ENCODE measurements at places on chromosomes 6 and 20.

DNA sequence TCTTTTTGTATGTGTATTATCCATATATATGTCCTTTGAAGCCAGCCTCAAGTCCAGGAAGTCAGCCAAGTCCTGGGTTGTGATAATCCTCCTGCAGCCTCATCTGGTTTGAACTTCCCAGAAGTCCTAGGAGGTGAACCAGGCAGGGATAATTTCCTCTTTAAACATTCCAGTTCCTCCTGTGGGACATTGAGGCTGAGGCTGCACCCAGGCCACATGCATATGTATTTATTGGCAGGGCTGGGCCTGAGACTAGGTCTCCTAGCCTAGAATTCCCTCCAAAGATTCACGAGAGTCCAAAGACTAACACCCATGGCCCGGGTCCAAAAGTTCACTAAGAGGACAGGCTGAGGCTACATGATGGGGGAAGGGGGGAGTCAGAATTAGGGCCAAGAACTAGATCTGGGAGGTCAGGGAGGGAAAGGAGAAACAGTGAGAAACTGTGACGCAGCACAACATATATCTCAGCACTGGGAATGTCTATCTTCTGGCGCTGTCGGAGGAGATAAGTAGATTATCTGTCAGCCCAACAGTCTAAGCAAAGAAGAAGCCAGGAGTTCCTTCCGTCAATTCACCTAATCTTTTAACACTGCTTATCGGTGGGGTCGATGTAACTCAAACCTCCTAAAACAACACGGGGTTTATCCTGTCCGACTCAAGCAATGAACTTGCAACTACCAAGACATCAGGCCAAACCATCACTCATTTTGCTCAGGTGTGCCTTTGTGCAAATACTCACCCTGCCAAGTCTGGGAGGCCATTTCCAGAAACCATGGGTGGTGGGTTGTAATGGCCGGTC, 43.3 kb downstream of the SNX5 start:
- DNase-seq = peak; percentile 86

- DNase-seq = no peak
Observed at GRCh38 chr6:7332090-7332745, 19.2 kb upstream of the SSR1 start.

DNA sequence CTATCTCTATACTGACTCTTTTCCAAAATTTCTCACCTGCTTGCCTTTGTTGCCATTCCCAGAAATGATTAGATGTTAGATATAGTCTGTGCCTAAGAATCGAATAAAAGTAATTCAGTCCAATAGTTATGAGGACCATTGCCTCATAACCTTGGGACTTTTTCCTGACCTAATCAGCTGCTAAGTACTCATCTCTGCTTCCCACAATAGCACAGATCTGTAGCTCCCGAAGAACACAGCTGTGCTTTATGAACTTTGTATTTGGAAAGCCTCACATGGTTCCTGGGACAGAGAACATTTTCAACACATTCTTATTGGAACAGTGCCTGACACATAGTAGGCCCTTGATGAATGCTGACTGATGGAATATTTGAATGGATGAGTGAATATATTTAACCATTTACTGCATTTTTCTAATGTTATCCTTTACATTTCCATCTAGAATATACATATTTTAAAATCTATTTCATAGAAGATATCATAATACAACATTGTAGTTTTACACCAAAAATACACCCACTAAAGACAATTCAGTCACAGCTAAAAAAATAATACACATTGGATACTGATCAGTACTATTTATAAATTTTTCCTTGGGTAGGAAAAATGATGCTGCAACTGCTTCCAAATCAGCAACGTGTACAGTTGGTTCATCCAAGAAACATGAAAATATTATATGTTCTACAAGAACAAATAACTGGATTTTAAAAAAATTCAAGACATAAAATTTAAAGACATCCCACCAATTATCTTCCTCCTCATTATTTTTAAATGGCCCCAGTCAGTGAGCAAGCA, 53.9 kb downstream of the HS3ST5 start:
- DNase-seq = no peak

- no peak for DNase-seq
Observed at GRCh38 chr6:118724211-118724610, 72.8 kb upstream of the CEP85L start.

- no peak for DNase-seq
Observed at GRCh38 chr20:45445805-45446562, 23.6 kb upstream of the WFDC2 start.

DNA sequence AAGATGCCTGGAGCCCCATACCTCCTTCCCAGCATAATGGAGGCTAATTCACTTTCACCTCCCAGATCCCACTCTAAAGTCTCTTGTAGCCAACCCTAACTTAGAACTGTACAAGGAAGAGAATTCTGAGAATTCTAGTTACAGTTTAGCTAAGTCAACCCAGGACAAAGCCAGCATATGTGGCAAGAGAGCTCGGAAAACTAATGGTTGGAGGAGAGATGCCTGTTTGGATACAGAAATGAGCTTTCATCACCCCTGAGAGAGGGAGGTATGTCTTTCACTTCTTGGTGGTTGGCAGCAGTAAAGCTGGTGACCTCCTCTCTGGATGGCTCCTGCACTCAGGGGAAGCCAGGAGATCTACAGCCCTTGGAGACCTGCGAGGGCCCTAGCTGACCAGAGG, 252.6 kb upstream of the SUPT3H start:
- no peak for DNase-seq

DNA sequence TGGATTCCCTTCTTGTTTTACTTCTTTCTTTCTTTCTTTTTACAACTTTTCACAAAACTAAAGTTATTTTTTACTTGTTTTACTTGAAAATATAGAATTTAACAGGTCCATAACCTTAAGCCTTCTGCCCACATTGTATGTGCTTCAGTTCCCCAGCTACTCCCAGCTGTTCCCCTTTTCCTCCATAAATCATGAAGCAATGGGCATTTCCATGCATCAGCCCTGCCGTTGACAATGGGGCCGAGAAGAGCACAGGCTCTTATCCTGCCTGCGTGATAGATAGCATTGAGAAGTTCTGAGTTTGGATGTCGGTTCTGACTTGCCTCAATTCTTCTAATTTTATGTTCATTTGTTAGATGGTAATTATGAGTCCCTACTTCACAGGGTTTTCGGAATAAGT, 583.8 kb downstream of the CDH26 start:
- DNase-seq = no peak

DNA sequence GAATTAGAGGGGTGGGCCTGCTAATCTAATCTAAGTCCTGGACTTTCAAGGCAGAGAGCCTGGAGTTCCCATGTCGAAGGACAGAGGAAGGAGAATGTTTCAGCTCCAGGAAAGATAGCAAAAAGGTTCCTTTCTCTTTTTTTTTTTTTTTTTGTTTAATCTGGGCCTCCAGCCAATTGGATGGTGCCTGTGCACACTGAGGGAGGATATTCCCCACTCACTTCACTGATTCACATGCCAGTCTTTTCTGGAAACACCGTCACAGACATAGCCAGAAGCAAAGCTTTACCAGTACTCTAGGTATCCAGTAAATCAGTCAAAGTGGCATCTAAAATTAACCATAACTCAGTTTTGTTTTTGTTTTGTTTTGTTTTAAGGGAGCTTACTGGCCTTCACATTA, 721.1 kb downstream of the TENT5A start:
- no peak for DNase-seq

GRCh38 chr6:123587838-123588545, 48.8 kb downstream of the TRDN start:
- DNase-seq = no peak

DNA sequence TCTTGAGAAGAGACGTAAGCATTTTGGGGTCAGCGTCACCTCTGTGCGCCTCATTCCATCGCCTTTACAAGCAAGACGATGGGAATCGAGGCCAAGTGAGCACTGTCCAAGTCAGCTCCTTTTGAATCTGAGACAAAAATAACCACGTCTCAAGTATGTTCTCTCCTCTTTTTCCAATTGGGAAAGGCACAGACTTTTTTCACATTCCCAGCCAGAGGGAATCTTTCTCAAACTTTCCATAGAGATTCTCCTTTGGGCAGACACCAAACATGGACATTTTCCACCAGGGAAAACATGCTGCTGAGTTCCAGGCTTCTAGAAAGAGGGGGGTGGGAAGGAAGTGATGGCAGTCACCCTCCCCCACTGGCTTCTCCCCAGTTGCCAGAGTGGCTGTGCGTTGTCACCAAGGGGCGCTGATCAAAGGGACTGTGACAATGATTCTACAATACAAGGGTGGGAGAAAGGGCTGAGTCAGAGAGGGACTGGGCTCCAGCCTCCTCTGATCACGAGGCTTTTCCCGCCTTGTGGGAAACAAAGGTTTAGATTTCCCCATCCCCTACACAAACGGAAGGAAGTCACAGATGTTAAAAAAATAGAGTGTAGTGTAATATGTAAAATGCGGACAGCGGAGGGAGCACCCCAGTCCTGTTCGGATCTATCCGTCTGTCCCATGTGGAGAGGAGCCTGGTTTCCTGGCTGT, 281.9 kb upstream of the RNF24 start:
- DNase-seq = no peak

DNA sequence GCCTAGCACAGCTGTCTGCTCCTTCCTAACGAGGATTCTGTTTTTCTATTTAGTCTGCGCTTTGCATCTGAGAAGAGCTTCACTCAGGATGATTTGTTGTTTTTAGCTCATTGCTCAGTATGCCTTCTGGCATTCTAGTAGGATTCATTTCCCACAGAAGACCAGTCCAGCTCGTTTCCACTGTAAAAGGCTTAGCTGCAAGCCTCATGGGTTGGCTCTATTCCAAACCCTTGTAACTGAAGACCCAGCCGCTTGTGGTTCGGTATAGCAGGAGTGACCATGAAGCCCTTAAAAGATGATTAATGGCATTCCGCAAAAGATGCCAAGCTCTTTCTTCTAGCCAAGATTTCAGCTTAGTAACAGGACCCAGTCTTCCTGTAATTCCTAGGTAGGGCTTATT, 7.2 kb downstream of the ADGRF1 start:
- DNase-seq = no peak

DNA sequence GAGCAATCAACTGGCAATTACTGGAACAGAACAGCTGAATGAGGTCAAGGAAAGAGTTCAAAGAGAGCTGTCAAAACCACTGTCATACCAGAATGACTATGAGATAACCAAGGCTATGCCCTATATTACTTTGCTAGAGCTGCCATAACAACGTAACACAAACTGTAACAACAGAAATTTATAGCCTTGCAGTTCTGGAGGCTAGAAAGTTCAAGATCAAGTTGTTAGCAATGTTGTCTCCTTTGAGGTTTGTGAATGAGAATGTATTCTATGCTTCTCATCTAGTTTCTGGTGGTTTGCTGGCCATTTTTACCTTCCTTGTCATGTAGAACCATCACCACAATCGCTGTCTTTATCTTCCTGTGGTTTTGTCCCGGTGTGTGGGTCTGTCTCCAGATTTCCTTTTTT, 1323.0 kb upstream of the GJE1 start:
- DNase-seq = no peak

DNA sequence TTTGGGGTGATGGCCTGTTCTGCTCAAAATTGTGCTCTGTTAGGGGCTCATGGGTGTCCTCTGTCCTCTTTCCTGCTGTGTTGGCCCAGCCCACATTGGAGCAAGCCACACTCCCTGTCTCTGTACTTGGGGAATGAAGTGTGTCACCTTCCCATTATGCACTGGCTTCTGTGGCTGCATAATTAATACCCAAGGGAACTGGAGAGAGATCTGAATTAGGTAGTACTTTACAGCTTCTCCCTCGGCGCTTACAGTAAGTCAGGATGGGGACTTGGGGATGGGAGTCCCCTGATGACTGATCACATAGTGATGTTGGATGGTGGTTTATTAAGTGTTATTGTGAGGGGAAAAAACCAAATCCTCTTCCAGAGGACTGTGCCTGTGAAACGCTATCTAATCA, 116.6 kb downstream of the FOXO3 start:
- DNase-seq = no peak

- DNase-seq = no peak
Observed at GRCh38 chr20:59402681-59403080, 102.3 kb downstream of the EDN3 start.

- no peak for DNase-seq
Observed at GRCh38 chr20:58623579-58624473, 27.3 kb upstream of the STX16 start.

DNA sequence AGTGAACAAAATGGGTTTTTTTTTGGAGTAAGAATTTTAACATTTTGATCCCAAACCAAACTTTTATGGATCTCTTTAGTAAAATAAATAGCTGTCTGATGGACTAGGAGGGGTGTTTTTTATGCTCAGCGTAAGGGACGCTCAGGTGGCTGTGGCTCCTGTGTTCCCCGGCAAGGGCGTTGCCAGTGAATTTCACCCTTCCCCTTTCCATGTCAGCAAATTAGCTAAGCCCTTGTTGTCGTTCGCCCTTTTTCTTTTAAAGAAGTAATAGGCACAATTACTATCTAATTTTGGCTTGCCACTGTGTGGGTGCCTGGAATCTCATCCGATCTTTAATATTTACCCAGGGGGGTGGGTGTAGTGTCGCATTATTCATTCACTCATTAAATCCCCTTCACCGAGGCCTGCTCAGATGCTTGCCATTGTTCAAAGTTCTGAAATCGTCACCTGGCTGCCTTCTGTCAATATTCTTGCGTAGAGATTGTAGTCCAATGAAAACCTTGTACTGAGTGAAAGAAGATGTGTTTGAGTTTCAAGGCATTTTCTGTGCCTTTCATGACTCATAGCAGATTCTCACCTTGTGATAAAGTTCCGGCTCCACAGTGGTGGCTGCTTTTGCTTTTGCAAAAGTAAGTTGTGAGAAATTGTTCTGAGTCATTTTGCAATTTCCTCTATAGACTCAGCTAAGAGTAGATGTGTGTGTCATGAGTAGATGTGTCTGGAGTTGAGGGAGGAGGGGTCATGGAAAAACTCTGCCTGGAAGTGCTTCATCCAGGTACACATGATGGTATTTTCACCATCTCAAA, 40.0 kb upstream of the CLDN20 start:
- no peak for DNase-seq

- no peak for DNase-seq
Observed at GRCh38 chr6:125818772-125819260, 28.1 kb downstream of the NCOA7 start.

GRCh38 chr6:41818271-41819054, 31.0 kb downstream of the TOMM6 start:
- DNase-seq = no peak

DNA sequence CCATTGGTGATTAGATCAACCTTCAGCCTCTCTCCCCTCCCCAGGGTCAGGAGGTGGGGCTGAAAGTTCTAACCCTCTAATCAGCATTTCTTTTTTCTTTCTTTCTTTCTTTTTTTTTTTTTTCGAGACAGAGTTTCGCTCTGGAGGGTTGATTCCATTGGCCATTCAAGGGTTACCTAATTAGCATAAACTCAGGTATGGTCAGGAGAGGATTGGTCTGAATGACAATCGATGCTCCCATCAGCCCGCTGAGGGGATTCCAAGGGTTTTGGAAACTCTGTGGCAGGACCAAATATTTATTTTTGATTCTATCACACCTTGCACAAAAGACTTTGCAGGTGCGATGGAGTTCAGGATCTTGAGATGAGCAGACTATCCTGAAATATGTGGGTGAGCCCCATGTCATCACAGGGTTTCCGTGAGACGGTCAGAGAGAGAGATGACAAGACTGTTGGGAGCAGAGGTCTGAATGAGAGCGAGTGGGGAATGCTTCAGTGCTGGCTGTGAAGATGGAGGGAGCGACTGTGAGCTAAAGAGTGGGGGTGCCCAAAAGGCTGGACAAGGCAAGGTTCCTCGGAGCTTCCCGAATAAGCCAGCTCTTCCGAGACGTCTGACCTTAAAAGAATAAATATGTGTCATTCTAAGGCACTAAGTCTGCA, 107.1 kb downstream of the BMP7 start:
- no peak for DNase-seq
